ENCODE measurements at places on chromosomes 7 and 10.

- DNase-seq, result no peak
Measured at GRCh38 chr7:42720991-42721796, 190.7 kb downstream of the C7orf25 start.

GRCh38 chr10:132467464-132468149 is 70.0 kb upstream of the INPP5A start:
- DNase-seq, result no peak

- DNase-seq, result no peak
Measured at GRCh38 chr7:150381096-150381495, 2.0 kb downstream of the ZNF775 start.

DNA sequence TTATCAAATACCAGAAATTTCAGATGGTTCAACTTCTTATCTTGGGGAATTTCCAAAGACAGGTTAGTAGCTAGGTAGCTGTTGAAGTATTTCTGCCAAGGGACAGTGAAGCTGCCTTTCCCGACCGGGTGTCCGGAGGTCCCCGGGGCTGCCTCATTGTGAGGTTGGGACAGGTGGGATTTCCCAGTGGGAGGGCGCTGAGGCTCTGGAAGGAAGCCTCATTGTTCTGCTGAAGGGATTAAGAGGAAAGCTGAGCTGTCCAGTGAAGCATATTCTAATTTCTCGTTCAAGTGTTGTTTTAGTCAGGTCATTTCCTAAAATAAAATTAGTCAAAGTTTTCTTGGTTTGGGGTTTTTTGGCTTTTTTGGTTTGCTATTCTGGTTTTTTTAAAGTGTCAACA is 244.2 kb downstream of the MGMT start:
- no peak for DNase-seq

- DNase-seq, result no peak
Measured at GRCh38 chr7:4742051-4742573, 33.3 kb upstream of the AP5Z1 start.

- no peak for DNase-seq
Measured at GRCh38 chr7:135991322-135991721, 14.2 kb upstream of the MTPN start.

DNA sequence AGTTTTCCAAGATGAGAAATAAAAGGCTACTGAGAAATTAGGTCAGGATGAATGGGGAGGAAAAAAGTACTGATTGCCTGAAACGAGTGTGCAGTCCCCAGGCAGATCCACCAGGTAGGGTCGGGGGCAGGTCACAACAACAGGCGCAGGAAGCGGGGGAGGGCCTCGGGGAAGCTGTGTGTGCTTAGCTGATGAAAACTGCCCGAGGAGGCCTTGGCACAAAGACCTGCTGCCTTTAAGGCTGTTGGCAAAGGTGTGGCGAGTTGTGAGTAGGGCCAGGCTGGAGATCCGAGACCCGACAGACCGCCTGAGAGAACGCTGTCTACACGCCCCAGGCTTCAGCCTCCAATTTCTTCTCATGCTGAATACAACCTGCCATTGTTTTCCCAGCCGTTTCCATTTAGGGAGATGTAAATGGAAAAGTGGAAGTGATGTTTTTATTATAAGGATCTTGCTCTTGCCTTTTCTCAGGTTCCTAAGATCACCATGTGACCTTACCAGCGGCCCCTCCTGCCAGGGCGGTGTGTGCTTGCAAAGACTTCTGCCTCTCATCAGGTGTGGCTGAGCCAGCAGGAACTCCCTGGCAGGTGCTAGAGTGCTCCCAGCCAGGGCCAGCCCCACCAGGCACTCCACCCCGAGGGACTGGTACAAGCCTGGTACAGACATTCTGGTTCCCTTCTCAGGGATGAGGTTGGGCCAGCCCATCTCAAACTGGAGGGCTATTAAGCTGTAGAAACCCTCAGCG is 60.8 kb downstream of the DLG5 start:
- no peak for DNase-seq

GRCh38 chr7:77434570-77435275 is 18.6 kb upstream of the GSAP start:
- no peak for DNase-seq

DNA sequence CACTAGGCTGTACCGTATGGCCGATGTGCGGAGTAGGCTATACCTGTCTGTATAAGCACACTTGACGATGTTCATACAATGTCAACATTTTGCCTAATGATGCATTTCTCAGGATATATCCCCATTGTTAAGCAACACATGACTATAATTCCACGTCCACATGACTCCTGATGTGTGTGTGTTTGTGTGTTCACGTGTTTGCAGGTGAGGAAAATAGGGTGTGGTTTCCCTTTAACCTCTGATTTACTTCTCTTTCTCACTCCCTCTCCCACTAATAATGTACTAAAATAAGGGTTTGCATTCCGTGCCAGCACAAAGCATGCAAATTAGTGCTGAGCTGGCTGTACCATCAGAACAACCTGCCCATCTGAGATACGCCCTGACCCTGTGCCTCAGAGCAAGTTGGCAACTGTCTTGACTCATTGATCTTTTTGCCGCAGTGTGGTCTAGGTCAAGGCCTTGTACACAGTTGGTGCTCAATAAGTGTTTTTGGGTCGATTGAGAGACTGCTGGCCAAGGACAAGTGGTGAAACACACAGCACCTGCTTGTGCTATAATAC is 64.6 kb upstream of the DOCK1 start:
- no peak for DNase-seq

DNA sequence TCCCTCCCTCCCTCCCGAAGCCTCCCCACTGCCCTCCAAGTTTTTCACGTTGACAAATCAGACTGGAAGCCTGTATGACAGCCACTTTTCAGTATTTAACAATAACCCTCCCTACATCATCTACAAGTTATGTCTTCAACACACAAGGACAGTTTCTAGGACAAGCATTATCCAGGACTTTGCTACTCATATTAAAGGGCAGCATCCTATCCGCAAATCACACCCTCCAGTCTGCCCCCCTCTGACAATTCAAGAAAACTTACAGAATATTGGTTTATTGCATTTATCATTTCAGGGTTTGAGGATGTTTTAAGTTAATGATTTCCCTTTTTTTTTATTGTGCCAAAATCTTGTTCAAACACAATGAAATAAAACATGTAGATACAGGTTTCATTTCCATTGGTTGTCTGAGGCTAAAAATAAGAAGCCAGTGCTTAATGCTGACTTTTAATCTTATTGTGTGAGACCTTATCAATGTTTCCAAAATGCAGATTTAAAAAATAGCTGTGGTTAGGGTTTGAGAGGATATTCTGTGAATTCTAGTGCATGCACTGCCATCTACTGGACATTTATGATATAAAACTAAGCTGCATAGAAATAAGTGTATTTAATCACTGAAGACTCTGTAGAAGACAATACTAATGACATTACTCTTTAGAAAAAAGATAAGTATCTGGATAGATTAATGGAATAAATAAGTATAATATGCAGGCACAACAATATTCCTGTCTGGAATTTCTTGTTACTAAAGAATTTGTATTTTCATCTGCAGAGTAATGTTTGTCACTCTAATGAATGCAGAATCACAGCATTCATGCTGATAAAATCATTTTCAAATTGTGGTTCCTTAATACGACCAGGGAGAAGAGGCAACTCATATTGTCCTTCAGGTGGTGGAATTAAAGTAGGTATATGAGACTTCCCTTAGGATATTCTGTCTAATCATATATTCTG is 64.1 kb downstream of the CAV1 start:
- no peak for DNase-seq

DNA sequence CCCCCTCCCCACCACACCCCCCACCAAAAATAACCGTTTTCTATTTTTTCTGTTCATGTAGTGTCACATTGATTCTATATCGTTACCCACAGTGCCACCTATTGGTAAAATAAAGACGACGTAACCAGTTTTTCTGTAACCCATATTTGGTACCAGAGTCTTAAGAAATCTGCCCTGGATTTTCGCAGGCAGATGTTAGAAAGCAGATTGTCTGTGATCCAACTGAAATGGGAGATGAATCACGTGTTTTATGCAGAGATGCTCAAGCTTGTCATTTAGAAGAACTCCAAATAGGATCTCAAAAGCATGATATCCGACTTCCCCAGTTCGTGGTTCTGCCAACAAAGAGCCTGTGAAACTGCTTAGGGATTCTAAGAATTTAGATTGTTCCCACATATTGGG is 261.1 kb upstream of the CSTF2T start:
- DNase-seq, result no peak

- no peak for DNase-seq
Measured at GRCh38 chr7:158488181-158488971, 99.2 kb downstream of the PTPRN2 start.

- no peak for DNase-seq
Measured at GRCh38 chr10:4541292-4541691, 284.7 kb upstream of the AKR1E2 start.

- no peak for DNase-seq
Measured at GRCh38 chr7:22787951-22788350, 34.7 kb downstream of the TOMM7 start.

All from stimulated activated CD4-positive, alpha-beta T cell treated with anti-CD3 and anti-CD28 coated beads, Interleukin-1b, Interleukin-23, amount 100 ng/mL, for 1 hour (primary cell).